ENCODE measurements at places on chromosomes 2 and 18.

- no peak for DNase-seq
Measured at GRCh38 chr2:207813221-207813916, 43.7 kb upstream of the FZD5 start.

GRCh38 chr2:171149986-171150693 is 10.6 kb downstream of the TLK1 start:
- no peak for DNase-seq

GRCh38 chr2:219287580-219288265 is 8.6 kb downstream of the DNAJB2 start:
- DNase-seq = no peak

DNA sequence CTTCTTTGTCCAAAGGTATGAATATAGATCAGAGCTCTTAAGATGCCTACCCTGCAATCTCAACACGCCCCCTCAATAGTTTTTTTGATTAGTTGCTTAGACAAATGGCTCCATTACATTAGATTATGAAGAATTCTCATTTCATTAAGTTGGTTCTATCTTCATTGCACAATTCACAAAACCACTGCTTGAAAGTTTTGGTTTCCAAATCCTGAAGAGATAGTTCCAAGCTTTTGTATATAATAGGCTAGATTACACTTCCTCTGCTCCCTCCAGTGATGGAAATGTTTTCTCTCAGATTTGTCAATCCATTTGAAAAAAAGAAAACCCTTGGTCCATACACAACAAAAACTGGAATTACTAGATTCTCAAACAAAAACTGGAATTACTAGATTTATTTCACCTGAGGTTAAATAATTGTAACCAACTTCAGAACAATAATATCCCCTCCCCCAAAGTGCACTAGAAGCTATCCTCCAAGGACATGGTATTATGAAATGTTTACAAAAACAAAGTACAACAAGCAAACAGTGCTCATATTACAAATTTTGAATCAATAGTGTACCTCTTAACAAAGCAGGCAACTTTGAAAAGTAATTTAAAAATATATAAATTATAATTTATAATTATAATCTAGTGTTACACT is 6.8 kb upstream of the TLK1 start:
- DNase-seq = no peak

DNA sequence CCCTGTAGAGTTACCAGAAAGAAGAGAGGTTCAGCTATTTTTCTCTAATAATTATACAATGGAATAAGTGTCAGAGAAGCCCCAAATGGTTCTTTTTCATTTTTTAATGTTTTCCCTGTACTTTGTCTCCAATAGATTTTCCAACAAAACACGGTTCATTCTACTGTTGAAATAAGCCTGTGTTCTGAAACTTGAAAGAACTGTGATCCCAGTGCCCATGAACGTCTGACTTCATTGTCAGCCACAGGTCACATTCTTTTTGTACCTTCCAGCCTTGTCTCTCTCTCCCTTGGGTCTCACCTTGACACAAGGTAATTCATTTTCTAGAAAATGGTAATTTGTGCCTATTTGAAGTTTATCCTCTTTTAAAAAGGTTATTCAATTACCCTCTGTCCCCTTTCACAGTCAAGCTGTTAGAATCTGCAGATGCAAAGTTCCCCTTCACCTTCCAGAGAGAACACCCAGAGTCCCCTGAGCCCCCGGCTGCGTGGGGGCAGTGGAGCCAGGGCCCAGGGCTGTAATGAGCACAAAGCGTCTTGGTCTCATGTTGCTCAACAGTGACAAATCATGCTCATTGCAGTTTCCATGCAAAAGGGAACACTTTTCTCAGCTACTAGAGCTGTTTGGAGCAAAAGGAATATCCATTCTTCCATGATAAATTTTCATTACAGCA is 115.2 kb downstream of the SPHKAP start:
- no peak for DNase-seq

- DNase-seq = no peak
Measured at GRCh38 chr2:161131074-161131680, 29.1 kb upstream of the TANK start.
